ENCODE measurements at places on chromosomes 3 and 15.

GRCh38 chr3:5186858-5187155 lies 700 bp upstream of the EDEM1 start:
- no peak for DNase-seq

DNA sequence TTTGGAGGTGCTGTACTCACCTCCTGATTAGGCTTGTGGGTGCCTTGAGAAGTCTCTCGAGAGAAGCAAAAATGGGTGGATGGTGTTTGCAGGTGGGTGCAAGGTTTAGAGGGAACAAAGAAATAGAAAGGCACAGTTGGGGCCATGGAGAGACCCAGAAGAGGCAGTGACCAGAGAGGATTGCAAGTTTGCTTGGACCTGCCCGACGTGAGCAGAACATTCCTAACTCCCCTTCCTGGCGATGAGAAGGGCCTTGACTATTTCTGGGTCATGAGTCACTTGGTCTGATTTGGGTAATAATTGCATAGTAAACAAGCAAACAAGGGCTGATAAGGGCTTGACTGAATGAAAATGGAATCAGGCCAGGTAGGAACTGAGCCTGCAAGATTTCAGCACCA lies 7.0 kb upstream of the CTSH start:
- DNase-seq = no peak

GRCh38 chr15:72060687-72061250 lies 57.2 kb downstream of the MYO9A start:
- DNase-seq = no peak

DNA sequence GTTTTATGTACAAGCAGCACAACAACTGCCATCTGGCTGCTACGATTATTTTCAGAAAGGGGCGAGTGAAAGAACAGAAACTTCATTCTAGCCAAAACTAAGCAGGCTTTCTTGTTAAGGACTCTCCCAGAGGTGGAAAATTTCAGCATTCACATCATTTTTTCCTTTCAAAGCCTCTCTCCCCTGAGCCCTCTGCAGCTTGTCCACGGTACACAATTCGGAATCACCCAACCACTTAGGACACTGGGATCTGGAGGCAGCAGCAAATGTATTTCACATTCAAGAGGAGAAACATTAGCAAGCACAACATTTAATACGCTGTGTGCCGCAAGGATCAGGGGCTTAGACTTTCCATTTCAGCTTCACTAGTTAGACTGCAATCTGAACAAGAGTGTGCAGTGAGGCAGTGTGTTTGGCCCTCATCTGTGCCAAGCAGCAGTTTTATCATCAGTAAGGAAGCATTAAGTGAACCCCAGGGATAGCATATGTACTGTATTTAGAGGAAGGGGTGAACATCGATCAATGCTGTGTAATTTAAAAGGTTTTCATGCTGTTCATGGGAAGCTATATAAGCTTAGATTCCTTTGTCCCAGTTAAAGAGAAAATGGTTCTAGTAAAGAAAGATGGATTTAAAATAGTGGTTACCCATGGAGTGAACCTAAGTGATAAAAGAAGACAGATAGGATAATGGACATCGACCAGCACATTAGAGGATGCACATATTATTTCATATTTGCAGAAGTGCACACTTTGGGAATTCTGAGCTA lies 504.9 kb downstream of the TBL1XR1 start:
- DNase-seq = no peak

GRCh38 chr15:43529141-43529540 lies 11.7 kb downstream of the MAP1A start:
- DNase-seq = no peak

- DNase-seq = no peak
These were observed 49.3 kb downstream of the TMOD3 start for GRCh38 chr15:51878446-51879386.

DNA sequence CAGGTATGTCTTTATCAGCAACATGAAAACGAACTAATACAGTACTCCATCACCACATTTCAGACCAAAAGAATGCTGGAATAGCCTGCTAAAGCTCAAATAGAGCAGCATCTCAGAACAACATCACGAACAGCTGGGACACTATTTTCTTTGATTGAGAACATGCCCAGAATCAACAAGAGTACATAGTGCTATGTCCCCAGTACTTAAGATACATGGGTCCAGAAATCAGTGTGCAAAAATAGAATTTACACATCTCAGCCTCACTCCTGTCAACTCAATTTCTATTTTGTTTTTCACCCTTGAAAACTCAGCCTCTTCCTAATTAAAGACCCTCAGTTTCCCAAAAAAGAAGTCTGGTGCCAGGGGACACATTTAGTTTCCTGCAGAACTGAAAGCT lies 753.9 kb downstream of the AGBL1 start:
- DNase-seq = no peak

GRCh38 chr3:37741644-37742043 lies 120.0 kb upstream of the CTDSPL start:
- DNase-seq = no peak

DNA sequence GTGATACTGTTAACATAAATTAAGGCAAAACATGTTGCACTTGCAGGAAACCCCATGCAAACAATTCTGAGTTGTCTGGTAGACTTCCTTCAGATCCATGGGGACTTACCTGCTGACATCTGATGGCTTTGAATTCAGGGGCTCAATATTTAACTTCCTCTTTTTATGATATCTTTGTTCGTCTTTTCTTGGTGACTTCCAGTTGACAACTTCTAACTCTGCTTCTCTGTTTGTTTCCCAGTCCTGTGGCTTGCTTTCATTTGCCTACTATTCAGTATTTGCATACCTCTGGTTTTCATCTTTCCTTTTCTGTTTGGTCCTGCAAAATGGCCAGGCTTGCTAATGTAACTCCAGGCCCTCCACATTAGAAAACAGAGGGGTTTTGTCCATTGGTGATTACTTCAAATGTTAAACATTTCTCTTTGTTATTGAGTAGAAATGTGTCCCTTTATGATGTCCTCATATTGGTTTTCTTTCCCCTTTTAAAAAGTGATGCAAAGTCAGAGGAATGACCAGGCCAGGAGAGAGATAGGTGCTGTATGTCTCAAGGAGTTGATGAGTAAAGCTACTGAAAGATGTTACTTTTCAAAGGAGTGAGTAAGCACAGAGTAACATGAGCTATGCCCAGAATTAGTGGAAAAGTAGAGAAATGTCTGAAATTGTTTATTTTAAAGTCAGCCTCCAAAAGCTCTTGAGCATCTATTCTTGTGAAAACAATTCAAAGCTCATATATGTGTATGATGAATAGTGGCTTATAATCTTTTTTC lies 335.9 kb downstream of the LPP start:
- no peak for DNase-seq

GRCh38 chr15:25054943-25055342 lies 100.2 kb downstream of the SNRPN start:
- DNase-seq = no peak

GRCh38 chr3:70042641-70043040 lies 43.1 kb downstream of the SAMMSON start:
- DNase-seq = no peak

DNA sequence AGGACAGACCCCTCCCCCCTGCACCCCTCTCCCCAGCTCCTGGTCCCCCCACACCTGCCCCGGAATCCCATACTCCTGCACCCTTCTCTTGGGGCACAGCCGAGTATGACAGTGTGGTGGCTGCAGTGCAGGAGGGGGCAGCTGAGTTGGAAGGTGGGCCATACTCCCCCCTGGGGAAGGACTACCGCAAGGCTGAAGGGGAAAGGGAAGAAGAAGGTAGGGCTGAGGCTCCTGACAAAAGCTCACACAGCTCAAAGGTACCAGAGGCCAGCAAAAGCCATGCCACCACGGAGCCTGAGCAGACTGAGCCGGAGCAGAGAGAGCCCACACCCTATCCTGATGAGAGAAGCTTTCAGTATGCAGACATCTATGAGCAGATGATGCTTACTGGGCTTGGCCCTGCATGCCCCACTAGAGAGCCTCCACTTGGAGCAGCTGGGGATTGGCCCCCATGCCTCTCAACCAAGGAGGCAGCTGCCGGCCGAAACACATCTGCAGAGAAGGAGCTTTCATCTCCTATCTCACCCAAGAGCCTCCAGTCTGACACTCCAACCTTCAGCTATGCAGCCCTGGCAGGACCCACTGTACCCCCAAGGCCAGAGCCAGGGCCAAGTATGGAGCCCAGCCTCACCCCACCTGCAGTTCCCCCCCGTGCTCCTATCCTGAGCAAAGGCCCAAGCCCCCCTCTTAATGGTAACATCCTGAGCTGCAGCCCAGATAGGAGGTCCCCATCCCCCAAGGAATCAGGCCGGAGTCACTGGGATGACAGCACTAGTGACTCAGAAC lies 9.8 kb downstream of the MAP1A start:
- DNase-seq = no peak

DNA sequence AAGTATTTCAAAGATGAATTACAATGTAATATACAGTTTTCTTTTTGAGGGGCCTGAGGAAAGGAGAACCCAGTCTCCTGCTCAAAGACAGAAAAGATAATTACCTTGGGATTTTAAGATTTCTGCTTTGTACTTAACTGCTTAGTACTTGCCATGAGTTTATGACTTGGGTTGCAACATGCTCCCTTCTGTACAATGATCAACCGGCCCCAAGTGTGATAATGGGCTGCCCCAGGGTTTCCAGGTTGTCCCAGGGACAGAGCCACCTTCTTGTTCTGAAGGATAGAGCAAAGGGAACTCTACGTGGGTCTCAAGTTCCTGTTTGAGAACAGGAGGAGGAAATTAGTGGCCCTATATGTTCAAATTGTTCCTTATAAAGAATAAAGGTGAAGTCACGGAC lies 104.8 kb downstream of the ABHD5 start:
- DNase-seq = no peak

- DNase-seq = no peak
These were observed 103.5 kb downstream of the IMPG2 start for GRCh38 chr3:101216710-101217465.

DNA sequence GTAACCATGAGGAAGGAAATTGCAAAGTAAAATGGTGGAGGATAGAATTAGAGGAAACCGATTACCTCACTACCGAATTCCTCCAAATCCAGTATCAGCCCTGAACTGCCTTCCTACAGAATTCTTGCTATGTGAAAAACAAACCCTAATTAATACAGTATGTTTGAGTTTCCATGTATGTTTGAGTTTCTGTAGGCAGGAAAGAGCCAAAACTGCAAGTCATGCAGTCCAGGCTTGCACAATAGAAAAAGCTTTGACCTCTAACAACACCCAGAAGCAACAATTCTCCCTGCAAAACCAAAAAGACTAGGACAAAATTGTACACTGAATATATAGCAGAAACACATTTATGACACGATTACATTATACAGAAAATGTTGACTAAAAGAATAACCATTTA lies 614.8 kb downstream of the DIPK2A start:
- DNase-seq = no peak

- no peak for DNase-seq
These were observed 26.1 kb downstream of the GBE1 start for GRCh38 chr3:81735334-81735733.

- DNase-seq = no peak
These were observed 1.4 kb upstream of the RAD18 start for GRCh38 chr3:8964436-8965370.

- peak; percentile 40 for DNase-seq
These were observed 878 bp downstream of the DYNC1LI1 start for GRCh38 chr3:32569540-32570420.
